ENCODE measurements at places on chromosomes 1 and 21.

GRCh38 chr21:25384782-25385181 is 222.5 kb downstream of the MRPL39 start:
- no peak for DNase-seq

GRCh38 chr1:180533266-180533987 is 25.3 kb upstream of the OVAAL start:
- DNase-seq: peak; percentile 71

DNA sequence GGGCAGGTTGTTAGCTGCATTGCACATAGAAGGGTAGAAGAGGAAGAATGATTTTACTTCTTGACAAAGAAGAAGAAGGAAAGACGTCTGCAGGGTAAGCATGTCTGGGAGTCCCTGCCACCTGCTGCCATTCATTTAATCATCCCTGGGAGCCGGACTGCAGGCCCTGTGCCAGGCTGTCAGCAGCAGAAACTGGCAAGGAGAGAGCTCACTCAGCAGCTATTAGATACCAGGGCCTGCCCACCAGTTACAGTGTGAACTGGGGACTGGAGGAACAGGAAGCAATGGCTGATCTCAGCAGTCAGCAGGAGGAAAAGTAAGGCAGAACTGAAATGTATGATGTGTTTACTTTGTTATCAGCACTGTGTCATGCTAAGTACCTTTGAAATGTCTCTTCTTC is 75.7 kb upstream of the C1orf87 start:
- peak; percentile 44 for DNase-seq

GRCh38 chr1:22112554-22112953 is 30.3 kb downstream of the WNT4 start:
- DNase-seq: peak; percentile 19

GRCh38 chr1:215377746-215378145 is 189.4 kb upstream of the KCTD3 start:
- DNase-seq: no peak

DNA sequence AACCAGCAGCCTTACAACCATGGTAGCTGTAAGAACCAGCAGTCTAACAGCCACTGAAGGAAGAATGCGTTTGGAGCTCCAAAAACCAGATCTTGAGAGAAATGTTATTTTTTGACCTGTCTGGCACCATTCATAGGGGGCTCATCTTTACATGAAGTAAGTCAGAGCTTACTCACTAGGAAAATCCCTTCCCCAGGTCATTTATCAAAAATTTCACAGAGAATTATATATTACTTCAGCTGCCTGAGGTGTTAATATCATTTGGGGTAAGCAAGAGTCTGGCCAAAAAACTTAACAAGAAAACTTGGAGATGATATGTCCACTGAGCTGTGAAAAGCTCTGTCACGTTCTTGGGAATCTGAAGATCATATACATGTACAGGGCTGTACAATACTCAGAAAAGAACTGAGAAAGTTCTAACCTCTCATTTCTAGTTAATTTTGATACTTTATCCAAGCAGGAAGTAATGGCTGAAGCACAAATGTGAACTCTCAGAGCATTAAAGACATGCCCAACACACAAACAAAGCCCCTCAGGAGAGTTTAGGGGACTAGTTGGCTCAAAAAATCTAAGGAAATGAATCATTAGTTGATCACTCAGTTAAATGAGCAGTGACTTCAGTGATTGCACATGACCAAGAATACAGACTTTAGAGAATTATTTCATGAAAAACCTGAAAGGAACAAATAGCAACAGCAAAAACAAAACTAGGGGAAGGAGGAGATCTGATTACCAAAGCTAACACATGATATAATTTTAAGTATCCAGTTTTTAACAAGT is 681.1 kb downstream of the LTN1 start:
- DNase-seq: no peak

GRCh38 chr1:24978383-24979032 is 48.4 kb upstream of the RUNX3 start:
- DNase-seq: no peak

DNA sequence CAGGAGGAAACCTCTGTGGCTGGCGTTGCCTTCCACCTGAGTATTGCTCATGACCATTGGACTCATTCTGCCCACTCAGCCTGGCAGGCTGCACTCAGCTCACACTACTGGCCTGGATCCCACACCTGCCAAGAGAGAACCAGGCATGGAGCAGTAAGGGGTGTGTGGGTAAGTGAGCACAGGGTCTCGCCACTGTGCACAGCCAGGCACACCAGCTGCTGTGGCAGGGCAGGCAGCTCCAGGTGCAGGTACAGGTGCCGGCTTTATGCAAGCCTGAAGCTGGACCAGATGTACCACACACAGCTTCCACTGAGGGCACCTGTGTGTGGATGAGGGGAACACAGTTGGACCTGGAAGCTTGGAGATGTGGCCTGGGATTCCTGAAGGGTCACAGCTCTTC is 295.2 kb upstream of the SNX7 start:
- no peak for DNase-seq

Data from brain (organoid and tissue), 16 donors.